ENCODE measurements at places on chromosomes 1 and 21.

DNA sequence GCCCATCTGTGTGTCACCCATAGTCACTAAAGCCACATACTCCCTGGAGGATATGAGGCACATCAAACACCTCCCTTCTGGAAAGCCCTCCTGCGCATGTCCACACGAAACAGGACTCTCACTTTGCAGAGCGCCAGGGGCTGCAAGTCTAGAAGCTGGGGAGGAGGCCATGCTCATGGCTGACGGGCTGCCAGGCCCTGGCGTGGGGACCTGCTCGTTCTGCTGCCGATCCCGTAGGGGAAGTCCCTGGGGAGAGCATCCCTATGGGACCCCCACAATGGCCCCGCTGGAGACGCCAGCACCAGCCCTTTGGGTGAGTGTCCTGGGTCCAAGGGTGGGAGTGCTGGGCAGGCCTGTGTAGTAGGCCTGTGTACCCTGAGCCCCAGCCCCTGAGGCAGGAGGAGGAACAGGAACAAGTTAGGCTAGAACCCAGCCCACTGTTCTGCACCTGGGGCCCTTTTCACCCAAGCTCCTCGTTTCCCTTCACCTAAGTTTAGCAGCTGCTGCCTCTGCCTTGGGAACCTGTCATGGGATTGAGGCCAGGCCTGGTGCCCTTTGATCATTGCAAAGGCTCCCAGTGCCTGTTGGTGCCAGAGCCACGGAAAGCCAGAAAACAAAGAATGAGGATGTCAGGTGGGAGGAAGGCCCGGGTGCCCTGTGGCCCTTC lies 9.9 kb downstream of the FAM3B start:
- peaks cover 3% of the 10 kb centered on the region for H3K4me1 ChIP-seq
- H3K4me3 ChIP-seq: no peak overlapping the region
- no peak for DNase-seq
- H3K36me3 ChIP-seq: no peaks in the 10 kb centered on the region

GRCh38 chr21:20258542-20258941 lies 739.7 kb upstream of the NCAM2 start:
- no peaks in the 10 kb centered on the region for H3K4me1 ChIP-seq
- no peaks in the 10 kb centered on the region for H3K27me3 ChIP-seq
- H3K27ac ChIP-seq: no peak overlapping the region
- DNase-seq: no peak
- no peak overlapping the region for H3K4me3 ChIP-seq

GRCh38 chr1:165222580-165222979 lies 133.9 kb downstream of the LMX1A start:
- DNase-seq: no peak
- no peak overlapping the region for H3K4me3 ChIP-seq
- H3K4me1 ChIP-seq: no peaks in the 10 kb centered on the region
- H3K27me3 ChIP-seq: peaks cover 2% of the 10 kb centered on the region

DNA sequence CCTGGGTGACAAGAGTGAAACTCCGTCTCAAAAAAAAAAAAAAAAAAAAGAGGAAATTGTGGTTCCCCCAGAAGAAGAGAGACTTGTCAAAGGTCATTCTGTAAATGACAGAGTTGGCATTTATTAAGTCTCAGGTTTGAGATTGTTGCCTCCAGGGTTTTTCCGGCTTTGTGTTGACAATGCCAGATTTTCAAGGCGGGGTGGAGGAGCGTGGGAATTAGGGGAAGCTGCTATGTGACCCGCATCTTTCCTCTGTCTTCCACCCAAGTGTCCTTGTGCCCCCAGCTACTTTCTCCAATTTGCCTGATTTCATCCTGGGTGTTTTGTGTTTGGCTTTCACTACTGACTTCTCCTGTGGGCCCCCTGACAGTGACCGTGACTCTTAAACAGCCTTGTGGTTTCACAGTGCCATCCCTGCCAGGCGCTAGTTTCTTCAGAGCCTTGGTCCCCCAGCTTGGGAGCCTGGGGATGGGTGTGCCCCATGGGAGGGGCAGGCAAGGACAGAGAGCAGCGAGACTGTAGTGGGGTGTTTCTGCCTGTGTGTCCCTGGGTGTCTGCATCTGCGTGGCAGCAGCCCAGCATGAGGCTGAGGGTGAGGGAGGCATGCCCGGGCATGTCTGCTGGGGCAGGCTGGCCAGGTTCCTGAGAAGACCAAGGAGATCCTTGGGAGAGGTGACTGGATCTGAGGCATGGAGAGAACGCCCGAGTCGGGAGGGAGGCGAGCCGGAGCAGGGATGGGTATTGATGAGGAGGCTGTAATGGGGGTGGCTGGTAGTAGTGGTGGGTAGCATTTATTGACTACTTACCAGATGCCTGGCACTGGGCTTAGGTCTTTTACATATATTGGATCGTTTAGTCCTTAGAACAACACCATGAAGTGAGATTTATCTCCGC lies 46.3 kb downstream of the IER5 start:
- peaks cover 91% of the 10 kb centered on the region for H3K4me1 ChIP-seq
- peak; percentile 63 for DNase-seq
- H3K4me3 ChIP-seq: peak overlapping the region; percentile 76
- H3K36me3 ChIP-seq: no peaks in the 10 kb centered on the region
- H3K27ac ChIP-seq: peak overlapping the region; percentile 93

- H3K4me1 ChIP-seq: peaks cover 21% of the 10 kb centered on the region
- H3K4me3 ChIP-seq: no peak overlapping the region
Observed at GRCh38 chr1:152042030-152042429, 5.2 kb upstream of the S100A11 start.

- H3K4me1 ChIP-seq: peaks cover 15% of the 10 kb centered on the region
- DNase-seq: no peak
- no peak overlapping the region for H3K4me3 ChIP-seq
Observed at GRCh38 chr1:28893403-28894102, 20.8 kb upstream of the EPB41 start.

GRCh38 chr1:160371346-160371631 lies 4.4 kb downstream of the NHLH1 start:
- no peaks in the 10 kb centered on the region for H3K36me3 ChIP-seq
- no peak overlapping the region for H3K4me3 ChIP-seq
- DNase-seq: no peak
- H3K27me3 ChIP-seq: no peaks in the 10 kb centered on the region
- no peak overlapping the region for H3K27ac ChIP-seq

GRCh38 chr1:8294170-8294697 lies 23.7 kb upstream of the SLC45A1 start:
- no peaks in the 10 kb centered on the region for H3K4me1 ChIP-seq
- no peak for DNase-seq
- H3K36me3 ChIP-seq: no peaks in the 10 kb centered on the region
- H3K27ac ChIP-seq: no peak overlapping the region

DNA sequence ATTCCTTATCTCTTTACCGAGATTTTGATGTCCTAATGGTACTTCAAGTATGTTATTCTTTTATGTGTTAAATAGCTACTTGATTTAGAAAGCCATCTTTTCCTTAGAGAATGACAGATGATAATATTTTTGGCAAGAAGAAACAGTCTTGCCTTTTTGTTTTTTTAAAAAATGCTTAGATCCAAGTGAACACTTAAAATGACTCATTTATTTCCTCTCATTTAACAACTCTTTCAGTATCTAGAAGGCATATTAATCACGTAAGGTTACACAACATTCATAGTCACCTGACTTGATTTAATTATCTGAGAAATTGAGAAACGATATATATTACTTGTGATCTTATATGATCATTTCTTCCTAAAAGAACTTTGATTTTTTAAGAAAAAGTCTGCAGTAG lies 52.4 kb downstream of the SUCO start:
- DNase-seq: no peak
- no peak overlapping the region for H3K27ac ChIP-seq
- peaks cover 40% of the 10 kb centered on the region for H3K4me1 ChIP-seq
- peaks cover 36% of the 10 kb centered on the region for H3K36me3 ChIP-seq

DNA sequence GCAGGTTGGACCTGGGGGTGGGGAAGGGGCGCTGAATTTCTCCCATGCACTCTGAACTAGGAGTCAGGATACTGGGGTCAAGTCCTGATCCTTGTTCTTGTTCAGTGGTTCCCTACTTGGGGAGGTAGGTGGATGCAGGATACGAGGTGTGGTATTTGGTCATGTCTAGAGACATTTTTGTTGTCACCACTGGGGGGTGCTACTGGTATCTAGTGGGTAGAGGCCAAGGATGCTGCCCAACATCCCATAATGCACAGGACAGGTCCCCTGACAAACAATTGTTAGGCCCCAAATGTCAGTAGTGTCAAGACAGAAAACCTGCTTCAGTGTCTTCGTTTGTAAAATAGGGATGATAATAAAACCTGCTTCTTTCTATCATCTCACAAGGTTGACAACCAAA lies 259.0 kb upstream of the FOXD3 start:
- H3K27me3 ChIP-seq: no peaks in the 10 kb centered on the region
- H3K4me3 ChIP-seq: no peak overlapping the region
- DNase-seq: no peak
- H3K36me3 ChIP-seq: no peaks in the 10 kb centered on the region
- H3K27ac ChIP-seq: no peak overlapping the region

DNA sequence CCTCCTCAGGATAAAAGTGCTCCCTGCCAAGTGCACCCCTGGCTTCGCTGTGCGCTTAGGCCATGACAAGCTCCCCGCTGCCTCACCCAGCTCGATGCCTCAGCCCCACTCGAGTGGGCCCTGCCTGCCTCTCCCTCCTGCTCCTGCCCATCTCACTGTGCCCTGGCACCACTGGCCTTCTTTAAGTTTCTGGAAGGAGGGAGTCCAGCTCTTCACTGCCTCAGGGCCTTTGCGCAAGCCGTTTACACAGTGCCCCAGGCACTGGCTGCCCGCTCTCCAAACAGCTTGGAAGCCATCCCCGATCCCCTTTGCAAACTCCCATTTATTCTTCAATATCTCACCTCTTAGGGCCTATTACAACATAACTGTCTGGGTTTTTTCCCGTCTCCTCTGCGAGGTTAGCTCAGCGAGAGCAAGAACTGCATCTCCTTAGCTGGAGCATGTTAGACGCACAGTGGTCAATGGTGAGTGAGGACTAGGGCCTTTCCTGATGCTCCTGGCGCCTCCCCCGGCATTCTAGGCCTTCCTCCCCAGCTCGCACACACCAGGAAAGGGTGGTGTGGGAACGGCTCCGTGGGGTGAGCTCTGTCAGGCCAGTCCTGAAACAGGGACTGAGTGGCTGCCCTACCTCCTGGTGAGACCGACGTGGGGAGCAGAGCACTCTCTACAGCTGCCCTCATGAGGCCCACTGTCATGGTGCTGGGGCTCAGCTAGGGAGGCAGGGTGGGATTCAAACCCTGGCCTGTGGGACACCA lies 31.9 kb downstream of the PODN start:
- no peaks in the 10 kb centered on the region for H3K4me1 ChIP-seq
- H3K27ac ChIP-seq: no peak overlapping the region
- H3K36me3 ChIP-seq: no peaks in the 10 kb centered on the region
- no peak overlapping the region for H3K4me3 ChIP-seq

- no peak for DNase-seq
- no peaks in the 10 kb centered on the region for H3K4me1 ChIP-seq
- H3K36me3 ChIP-seq: no peaks in the 10 kb centered on the region
- H3K27me3 ChIP-seq: peaks cover 33% of the 10 kb centered on the region
- no peak overlapping the region for H3K27ac ChIP-seq
Observed at GRCh38 chr1:204859861-204860267, 10.8 kb upstream of the NFASC start.

DNA sequence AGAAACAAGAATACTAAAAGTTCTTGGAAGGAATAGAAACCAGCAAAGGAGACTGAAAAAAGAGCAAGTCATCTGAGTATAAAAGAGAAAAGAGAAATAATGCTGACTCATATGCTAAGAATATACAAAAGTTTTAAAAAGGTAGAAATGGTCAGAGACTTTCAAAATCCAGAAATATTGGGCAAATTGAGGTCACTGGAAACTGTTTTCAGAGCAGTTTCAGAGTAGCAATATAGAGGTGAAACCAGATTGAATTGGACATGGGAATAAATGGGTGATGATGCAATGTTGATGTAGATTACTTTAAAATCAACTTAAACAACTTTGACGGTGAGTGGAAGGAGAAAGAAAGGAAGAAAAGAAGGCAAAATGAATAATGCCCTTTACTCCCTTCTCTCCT lies 1.8 kb upstream of the RPS6KC1 start:
- peaks cover 5% of the 10 kb centered on the region for H3K36me3 ChIP-seq
- peaks cover 29% of the 10 kb centered on the region for H3K4me1 ChIP-seq
- H3K27me3 ChIP-seq: peaks cover 22% of the 10 kb centered on the region
- no peak overlapping the region for H3K4me3 ChIP-seq
- H3K27ac ChIP-seq: no peak overlapping the region

- no peak overlapping the region for H3K27ac ChIP-seq
- peaks cover 13% of the 10 kb centered on the region for H3K27me3 ChIP-seq
- H3K4me1 ChIP-seq: no peaks in the 10 kb centered on the region
- H3K36me3 ChIP-seq: no peaks in the 10 kb centered on the region
Observed at GRCh38 chr1:158806916-158807536, 24.1 kb upstream of the MNDA start.

DNA sequence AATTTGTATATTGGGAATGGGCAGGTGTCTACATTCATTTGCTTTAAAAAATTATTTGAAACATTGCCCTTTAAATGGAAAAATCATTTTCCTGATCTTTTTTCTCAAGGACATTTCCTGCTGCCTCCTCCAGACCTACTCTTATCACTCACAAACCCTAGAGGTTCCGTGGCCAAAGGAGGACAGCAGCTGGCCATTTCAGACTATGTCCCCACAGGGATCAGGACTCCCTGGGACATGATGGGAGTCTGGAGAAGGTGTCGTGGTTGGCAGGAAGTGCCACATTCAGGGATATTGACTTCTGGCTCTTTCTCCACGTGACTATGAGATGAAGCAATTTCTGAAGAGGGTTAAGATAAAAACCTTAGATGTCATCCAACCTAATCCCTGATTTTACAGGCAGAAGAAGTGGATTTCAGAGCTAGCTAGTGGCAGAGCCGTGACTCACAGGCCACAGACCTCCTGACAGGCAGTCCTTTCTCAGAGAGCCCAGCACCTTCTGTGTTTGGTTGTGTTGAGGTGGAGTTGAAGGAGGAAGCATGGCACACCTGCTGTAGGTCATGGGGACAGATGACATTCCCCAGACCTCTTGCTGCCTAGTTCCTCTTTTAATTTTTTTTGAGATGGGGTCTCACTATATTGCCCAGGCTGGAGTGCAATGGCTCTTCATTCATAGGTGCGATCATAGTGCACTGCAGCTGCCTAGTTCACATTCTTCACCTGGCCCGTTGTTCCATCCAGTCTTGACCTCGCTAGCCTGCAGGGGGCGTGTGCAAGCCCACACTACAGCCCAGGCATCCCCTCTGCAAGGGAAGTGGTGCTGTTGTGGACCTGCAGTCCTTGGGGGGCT lies 25.5 kb upstream of the IL10 start:
- DNase-seq: no peak
- no peak overlapping the region for H3K4me3 ChIP-seq
- H3K27ac ChIP-seq: no peak overlapping the region

DNA sequence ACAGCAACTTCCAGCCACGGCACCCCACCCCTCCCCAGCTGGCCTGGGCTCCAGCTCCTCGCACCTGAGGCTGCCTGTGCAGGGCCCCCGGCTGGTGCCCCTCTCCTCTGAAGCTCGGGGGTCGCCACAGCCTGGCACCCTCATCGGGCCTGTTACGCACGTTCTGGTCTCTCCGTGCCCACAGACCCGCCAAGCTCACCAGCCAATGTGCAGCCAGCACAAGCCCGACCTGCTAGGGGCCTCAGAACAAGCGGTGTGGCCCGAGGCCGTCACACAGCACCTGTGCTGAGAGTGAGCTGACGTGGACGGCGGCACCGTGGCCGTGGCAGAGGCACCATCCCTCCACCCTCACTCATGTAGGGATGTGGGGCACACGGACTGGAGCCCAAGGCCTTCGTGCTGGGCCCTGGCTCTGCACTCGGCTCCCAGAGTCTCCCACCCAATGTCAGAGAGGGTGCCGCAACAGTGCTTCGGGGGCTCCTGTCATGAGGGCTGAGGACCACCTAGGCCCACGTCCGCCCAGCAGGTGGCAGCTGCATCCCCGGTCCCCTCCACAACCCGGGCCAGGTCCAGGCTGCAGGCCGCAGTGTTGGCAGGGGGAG lies 4.4 kb upstream of the SAMD11 start:
- peaks cover 43% of the 10 kb centered on the region for H3K27me3 ChIP-seq
- H3K27ac ChIP-seq: no peak overlapping the region
- H3K4me1 ChIP-seq: peaks cover 15% of the 10 kb centered on the region
- no peak for DNase-seq

Measured in activated naive CD8-positive, alpha-beta T cell treated with anti-CD3 and anti-CD28 coated beads, Interleukin-2, amount 50 U/mL, for 24 hours (primary cell).